ENCODE measurements at places on chromosomes 1 and 21.

- DNase-seq = peak; percentile 31
These were observed 32.1 kb upstream of the APOBEC4 start for GRCh38 chr1:183685112-183685713.

- no peak for DNase-seq
These were observed 121.4 kb downstream of the PRDM16 start for GRCh38 chr1:3190256-3191041.

DNA sequence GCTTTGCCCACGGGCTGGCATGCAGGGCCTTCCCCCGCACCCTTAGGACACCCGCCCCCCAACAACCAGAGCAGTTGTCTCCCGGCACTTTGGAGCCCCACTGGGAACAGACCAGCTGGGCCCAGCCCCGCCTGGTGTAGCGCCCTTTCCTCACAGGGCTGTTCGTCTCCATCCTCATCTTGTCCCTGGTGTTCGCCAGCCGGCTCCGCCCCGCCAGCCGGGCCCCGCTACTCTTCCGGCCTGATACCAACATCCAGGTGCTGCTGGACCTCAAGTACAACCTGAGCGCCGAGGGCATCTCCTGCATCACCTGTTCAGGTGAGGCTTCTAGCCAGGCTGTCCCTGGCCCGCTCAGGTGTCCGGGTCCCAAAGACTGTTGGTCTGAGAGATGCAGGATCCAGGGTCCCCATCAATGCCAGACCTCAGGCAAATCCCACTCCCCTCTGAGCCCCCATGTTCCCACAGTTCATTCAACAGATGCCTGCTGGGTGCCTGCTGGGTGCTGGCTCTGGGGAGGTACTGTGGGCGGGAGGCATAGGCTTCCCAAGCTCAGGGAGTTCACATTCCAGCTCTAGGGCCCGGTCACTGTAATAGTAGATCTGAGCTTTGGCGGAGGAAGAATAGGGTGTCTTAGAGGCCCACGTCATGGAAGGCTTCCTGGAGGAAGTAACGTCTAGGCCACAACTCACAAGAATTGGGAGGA lies 41.7 kb downstream of the DISP3 start:
- DNase-seq = no peak

DNA sequence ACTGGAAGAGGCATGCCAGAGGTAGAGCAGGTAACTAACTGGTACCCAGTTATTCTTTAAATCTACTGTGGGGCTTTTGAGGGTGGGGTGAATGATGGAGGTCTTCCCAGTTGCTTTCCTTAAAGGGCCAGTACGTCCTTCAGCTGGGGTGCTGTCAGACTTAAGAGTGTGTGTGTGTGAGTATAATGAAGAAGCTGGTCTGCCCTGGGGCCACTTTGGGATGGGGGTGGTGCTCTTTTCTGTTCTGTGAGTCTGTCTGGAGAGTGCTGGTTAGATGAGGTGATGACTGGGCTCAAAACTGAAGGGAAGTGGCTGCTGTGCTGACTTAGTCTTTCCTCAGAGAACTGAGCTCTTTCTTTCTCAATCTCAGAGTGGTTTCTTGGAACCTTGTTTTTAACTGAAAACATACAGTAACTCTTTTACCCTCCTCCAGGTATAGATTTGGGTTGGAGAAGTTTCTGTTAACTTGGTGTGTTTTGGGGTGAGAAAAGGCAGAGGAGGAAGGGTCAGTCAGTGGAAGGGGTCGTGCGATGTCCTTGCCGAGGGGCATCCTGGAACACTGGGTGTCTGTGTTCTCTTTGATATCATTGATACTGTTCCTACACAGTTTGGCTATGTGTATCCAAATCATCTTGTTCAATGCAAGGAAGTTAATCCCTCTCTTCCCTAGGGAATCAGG lies 746 bp downstream of the MACF1 start:
- DNase-seq = no peak

GRCh38 chr1:207024202-207025145 lies 8.1 kb downstream of the C1orf116 start:
- no peak for DNase-seq

- DNase-seq = no peak
These were observed 72.9 kb downstream of the SETD4 start for GRCh38 chr21:35987475-35987874.

- peak; percentile 66 for DNase-seq
These were observed 66.0 kb downstream of the OLIG1 start for GRCh38 chr21:33135925-33136324.

GRCh38 chr1:33005838-33006421 lies 30.8 kb downstream of the AK2 start:
- DNase-seq = no peak

DNA sequence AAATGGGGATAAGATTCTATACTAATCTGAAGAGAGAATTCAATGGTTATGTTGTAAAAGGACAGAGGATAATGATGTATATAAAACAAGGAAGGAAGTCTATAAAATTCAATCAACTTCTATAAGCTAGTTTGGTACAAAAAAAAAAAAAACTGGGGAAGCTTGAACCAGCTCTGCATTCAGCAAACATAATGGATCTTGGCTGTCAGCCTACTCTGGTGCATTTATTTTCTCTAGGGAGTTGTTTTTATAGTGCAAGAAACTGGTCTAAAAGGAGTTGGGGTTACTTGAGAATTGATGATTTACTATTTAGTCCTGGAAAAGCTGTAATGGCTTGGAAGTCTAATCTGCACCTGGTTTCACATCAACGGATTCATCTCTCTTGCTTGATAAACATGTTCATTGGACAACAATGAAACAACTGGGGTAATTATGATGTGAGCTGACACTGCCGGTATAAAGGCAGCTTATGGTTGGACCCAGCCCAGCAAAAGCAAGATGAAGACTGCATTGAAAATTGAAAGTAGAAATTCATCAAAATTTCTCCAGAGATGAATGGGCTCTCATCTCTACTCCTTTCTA lies 199.4 kb upstream of the NRIP1 start:
- DNase-seq = peak; percentile 35

DNA sequence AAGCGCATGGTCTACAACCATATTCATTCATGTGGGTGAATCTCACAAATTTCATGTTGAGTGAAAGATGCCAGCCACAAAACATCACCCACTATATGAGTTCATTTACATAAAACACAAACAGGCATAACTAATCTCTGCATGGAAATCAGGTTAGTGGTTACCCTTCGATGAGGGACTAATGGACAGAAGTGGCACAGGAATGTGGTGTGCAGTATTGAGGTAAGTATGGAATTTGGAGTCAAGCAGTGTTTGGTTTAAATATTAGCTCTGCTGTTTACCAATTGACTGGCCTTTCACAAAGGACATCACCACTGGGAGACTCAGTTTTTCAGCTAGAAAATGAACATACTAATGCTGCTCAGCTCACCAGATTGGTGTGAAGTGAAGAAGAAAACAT lies 24.2 kb downstream of the CCDC185 start:
- DNase-seq = no peak

GRCh38 chr1:244209955-244210354 lies 158.9 kb downstream of the ZBTB18 start:
- no peak for DNase-seq

- no peak for DNase-seq
These were observed 680.5 kb upstream of the ADAMTS5 start for GRCh38 chr21:27647401-27647800.
